ENCODE measurements at places on chromosomes 11 and 22. TPM values are rescaled to one million over a fixed set of nuclear protein-coding genes. Genes with fewer than 3 reads are reported as not detected.

Gene PIWIL4
- 8.0 TPM for total RNA-seq

GRCh38 chr11:23010790-23011335, 150.6 kb upstream of the CCDC179 start:
- DNase-seq = no peak

Gene OR4C46
- total RNA-seq = not detected

- DNase-seq = no peak
Observed at GRCh38 chr11:12214751-12215150, 104.4 kb downstream of the MICAL2 start.

DNA sequence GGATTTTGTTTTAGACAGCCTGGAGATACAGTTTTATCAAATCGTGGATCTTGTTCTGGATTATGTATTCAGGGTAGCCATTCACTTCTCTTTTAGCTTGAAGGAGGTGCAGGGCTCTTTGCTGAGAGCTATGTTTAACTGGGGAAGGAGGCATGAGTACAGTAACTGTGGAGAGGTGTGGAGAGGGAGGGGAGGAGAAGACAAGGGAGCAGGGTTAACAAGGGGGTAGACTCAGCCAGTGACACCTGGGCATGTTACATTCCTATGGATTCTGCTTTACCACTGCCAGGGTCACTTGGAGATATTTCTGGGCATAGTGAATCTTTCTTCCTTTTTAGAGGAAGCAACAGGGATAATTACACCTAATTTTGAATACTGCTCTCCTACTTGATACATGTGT, 536.0 kb downstream of the TMEM135 start:
- no peak for DNase-seq

DNA sequence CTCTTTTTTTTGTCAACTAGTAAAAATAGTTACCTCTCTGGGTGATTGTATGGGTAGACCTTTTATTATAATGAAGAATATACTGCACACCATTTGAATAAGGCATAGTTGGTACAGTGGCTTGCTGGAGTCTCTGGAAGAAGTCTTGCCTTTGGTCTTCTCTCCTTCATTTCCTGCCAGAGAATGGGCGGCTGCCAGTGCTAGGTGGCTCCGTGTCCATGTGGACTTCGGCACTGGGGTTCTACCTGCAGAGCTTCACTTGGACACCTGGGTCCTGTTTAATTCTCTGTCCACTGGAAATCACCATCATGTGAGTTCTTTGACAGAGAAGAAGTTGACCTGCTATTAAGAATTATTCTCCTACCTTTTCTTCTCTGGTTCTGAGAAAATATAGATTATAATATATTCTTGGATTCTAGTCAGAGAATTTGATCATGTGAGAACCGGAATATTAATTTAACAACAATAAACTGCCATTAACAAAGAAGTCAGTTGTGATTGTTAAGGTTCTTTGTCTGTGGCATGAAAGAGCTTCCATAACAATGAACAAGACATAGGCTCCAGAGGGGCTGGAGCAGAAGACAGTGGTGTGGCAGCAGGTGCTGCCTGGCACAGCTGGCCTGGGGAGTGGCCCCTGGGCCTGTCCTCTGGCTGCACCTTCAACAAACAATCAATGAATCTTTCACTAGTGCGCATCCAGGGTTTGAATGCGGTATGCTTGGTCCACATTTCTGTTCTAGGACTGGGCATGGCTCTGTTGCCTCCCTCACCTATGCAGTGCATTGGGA, 77.5 kb downstream of the PPFIBP2 start:
- DNase-seq = no peak

Gene TMPRSS5
- total RNA-seq = 35.0 TPM

Gene TNNI2
- not detected for total RNA-seq

DNA sequence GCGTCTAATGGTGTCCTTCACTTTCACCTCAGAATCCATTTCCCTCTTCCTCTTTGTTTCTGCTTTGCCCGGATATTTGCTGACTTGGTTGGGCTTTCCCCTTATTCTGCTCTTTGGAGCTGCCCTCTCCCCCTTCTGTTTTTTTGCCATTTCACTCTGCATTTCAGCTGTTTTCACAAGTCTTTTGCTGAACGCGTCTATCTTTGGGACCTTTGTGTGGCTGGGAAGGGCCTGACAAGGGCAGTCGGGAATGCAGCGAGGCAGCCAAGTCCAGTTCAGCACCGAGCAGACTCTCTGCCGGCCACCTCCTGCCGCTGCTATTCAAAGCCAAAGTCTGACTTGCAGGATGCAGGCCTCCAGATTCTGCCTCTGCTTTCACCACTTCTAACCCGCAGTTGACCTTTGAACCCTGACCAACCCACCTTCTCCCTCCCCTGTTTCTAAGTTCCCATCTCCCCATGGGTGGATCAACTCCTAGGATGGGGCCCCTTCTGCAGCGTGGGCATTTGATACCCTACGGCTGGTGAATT, 38.2 kb downstream of the FEZ1 start:
- peak; percentile 23 for DNase-seq

Gene MAPK8IP1
- total RNA-seq = 298 TPM

Data from tibial nerve (tissue), 4 donors.